Suppressor macrophage treated with lipopolysaccharide for 1 hour (primary cell): ENCODE measurements at places on chromosomes 13 and 19.

GRCh38 chr13:102812611-102813287, 13.8 kb downstream of the BIVM start:
- no peak for DNase-seq

DNA sequence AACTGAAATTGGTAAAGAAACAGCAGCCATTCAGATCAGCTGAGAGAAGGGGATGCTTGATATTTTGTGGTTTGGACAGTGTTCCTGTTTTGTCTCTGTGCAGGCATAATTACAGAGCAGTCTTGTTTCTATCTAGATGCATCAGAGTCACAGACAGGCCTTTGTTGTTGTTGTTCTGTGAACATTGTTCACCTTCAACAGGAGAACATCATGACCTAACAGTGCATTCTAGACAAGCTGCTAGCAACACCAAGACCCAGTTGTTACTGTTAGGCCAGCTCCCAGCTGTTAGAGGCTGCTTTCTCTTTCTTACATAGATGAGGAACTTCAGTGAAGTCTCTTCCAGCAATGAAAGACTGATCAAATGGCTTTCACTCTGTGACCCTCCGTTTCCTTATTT, 8.5 kb upstream of the LSR start:
- peak; percentile 49 for DNase-seq

DNA sequence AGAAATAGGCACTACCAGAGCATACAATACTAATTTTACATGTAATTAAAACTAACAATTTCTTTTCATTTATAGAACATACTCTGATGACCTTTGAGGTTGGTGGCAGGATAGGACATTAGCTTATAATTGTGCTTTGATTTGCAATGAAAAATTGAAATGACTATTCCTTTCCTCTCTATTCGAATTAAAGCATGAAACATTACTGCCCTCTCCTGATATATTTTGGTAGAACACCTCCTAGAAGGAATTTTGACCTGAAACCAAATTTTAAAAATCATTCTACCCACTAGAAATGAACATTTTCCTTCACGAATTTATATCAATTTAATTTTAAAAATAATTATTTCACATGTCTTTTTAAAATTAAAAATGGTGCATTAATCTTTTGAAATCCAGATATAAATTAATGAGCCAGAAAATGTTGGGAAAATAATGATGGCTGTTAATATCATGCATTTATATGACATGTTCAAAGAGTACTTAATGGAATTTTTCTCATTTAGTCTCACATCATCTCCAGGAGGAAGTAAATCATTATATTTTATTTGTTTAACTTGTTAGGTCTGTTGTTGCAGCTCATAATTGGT, 556.3 kb upstream of the ARGLU1 start:
- peak; percentile 4 for DNase-seq

DNA sequence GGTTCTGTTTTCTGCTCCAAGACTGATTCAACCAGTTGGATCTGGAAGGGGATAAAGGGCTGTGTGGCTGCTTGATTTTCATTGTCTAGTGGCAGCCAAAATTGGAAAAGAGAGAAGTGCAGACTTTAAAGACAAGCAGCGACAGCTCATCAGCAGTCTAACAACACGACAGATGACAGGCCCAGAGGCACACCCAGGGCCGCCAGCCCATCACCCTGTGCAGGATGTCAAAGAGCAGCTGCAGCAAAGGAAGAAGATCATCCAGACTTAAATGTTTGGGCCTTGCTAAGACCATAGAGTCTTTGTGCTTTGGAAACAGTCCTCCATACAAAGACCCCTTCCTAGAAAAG, 421.0 kb upstream of the KLF12 start:
- no peak for DNase-seq

- peak; percentile 85 for DNase-seq
Observed at GRCh38 chr19:18388100-18388959, 2.4 kb downstream of the GDF15 start.

DNA sequence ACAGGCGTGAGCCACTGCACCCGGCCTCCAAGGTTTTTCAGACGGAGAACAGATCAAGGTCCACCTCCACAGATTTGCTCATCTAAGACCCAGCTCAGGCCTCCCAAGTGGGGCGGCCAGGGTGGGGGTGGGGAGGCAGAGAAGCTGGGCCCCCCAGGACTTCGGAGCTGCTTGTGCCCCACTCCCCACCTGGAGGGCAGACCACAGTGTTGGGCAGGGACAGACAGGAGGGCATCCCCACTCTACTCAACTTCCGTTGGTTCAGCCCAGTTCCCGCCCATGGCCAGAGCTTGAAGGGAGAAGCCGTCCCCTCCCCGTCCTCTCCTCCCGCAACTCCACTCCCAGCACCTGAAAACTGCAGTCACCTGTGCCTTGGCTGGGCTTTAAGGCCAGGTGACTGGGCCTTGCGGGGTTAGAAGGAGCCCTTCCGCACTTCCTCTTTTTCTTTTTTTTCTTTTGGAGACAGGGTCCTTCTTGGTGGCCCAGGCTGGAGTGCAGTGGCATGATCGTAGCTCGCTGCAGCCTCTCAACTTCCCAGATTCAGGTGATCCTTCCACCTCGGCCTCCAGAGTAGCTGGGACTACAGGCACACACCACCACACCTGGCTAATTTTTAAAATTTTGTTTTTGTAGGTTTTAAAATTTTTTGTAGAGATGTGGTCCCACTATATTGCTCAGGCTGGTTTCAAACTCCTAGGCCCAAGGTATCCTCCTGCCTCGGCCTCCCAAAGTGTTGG, 734 bp upstream of the LRRC8E start:
- no peak for DNase-seq
